ENCODE measurements at places on chromosomes 2 and 18. TPM values are rescaled to one million over a fixed set of nuclear protein-coding genes. Genes with fewer than 3 reads are reported as not detected.

The DNAH6 gene
- 0.12 TPM for total RNA-seq

The COBLL1 gene
- total RNA-seq: 43.7 TPM

DNA sequence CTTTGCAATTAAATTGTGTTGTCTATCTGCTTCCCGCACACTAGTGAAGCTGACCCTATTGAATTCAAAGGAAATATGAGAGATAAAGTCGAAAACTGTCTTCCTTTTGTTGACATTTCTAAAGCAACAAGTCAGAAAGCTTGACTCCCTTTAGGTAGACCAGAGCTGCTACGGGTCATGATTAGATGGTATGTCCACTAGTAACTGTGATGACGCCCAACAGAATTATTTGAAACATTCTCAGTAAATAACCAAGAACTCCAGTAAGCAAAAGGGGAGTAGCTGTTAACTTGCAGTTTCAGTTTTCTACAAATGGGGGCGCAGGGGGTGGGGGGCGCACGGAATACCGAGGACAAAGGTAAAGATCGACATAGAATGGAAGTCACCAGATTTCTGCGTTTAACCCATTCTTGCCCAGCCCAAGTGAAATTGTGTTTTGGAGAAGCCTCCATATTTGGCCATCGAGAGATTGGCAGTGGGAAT lies 56.4 kb downstream of the CRIM1 start:
- no peak overlapping the region for H3K4me3 ChIP-seq
- peaks cover 2% of the 10 kb centered on the region for H3K36me3 ChIP-seq
- no peaks in the 10 kb centered on the region for H3K27me3 ChIP-seq
- no peak for DNase-seq
- peaks cover 97% of the 10 kb centered on the region for H3K4me1 ChIP-seq

GRCh38 chr2:231573698-231574421 lies 18.8 kb upstream of the TEX44 start:
- H3K27me3 ChIP-seq: no peaks in the 10 kb centered on the region
- no peak for DNase-seq
- H3K27ac ChIP-seq: no peak overlapping the region
- no peaks in the 10 kb centered on the region for H3K36me3 ChIP-seq
- peaks cover 3% of the 10 kb centered on the region for H3K4me1 ChIP-seq

DNA sequence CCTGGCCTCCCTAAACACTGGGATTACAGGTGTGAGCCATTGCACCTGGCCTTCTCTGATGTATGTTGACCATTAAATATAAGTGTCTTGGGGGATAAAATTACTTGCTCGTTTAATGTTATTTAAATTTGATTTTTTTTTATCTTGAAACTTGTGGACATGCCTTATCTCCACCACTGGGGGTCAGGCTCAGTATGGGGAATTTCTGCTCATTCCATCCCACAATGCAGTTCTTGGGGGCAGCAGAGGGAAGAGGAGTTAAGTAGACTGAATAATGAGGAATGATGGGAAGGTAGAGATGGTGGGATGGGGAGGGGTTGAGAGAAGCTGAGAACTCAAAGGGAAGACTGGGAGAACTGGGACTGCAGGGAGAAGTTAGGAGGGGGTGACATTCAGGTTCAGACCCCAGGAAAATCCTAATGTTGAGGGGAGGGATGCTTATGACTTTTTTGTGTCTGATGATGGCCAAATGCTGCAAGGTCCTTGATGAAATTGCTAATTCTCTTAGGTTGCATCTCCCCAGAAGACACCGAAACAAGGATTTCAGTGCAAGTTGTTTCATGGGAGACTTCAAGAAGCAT lies 174.2 kb downstream of the MIB1 start:
- no peaks in the 10 kb centered on the region for H3K4me1 ChIP-seq
- peaks cover 21% of the 10 kb centered on the region for H3K27me3 ChIP-seq
- H3K36me3 ChIP-seq: no peaks in the 10 kb centered on the region
- no peak overlapping the region for H3K4me3 ChIP-seq

DNA sequence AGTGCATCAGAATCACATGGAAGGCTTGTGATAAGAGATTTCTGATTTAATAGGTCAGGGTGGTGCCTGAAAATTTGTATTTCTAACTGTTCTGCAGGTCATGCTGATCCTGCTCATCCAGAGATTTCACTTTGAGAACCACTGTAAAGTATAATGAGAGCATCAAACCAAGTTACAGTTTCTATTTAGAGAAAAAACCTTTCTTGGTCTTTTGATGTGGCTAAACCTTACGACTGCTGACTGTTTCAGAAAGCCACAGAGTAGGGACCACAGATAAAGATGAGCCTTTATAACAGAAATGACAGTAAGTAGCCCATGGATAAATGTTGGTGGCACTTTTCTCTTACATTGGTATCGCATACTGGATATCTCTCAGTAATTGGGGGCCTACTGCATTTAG lies 109.4 kb upstream of the FANCL start:
- H3K36me3 ChIP-seq: no peaks in the 10 kb centered on the region
- H3K4me3 ChIP-seq: no peak overlapping the region
- no peak for DNase-seq
- H3K4me1 ChIP-seq: no peaks in the 10 kb centered on the region

DNA sequence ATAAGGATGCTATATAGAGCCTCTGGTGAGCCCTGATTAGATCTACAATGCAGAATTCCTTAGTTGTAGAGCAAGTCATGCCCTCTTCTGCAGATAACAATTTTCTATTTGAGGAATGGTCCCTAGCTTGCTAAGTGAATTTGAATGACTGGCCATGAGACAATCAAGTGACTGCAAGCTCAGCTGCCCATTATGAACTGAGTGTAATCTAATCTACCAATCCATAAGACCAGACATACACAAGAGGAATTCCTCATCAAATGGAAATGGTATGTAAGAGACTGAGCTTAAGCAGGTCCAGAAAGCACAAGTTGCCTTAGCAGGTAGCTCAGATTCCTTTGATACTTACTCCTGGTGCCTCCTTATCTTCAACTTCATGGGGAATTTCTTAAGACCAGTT lies 4.8 kb upstream of the ANKRD44 start:
- H3K4me3 ChIP-seq: no peak overlapping the region
- no peak overlapping the region for H3K27ac ChIP-seq

GRCh38 chr2:7515327-7515726 lies 598.1 kb downstream of the RNF144A start:
- no peak for DNase-seq
- no peak overlapping the region for H3K27ac ChIP-seq
- no peaks in the 10 kb centered on the region for H3K4me1 ChIP-seq
- no peaks in the 10 kb centered on the region for H3K36me3 ChIP-seq
- H3K4me3 ChIP-seq: no peak overlapping the region

- H3K4me1 ChIP-seq: peaks cover 4% of the 10 kb centered on the region
- no peaks in the 10 kb centered on the region for H3K36me3 ChIP-seq
- no peak overlapping the region for H3K4me3 ChIP-seq
- H3K27ac ChIP-seq: no peak overlapping the region
- DNase-seq: no peak
Observed at GRCh38 chr18:39487932-39488331, 1922.3 kb upstream of the CELF4 start.

- peaks cover 32% of the 10 kb centered on the region for H3K36me3 ChIP-seq
- no peak overlapping the region for H3K4me3 ChIP-seq
- no peaks in the 10 kb centered on the region for H3K27me3 ChIP-seq
- peak overlapping the region; percentile 99 for H3K27ac ChIP-seq
- no peak for DNase-seq
Observed at GRCh38 chr2:231223001-231223375, 24.6 kb downstream of the ARMC9 start.

DNA sequence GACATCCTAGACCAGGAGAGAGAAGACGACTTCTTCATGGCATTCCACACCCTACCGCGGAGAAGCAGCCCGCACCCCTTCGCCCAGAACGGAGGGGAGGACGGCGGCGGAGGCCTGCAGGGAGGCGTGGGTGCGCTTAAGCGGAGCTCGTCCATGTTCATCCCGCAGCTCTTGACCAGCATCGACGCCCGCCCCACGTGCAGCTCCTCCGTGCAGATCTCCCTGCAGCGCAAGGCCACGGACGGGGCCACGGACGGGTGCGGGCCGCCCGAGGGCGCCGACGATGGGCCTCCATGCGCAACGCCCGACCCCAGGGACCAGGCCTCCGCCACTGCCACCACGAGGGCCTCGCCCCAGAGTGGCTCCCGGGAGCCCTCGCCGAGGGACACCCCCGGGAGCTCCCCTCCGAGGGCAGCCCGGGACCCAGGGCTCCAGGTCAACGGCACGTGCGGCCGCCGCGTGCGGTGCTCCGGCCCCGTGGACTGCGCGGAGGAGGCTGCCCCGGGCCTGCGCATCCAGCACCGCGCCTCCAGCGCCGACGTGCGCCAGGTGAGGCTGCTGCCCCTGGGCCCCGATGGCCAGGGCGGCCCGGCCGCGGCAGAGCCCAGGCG lies 211.8 kb downstream of the NEDD4L start:
- H3K27ac ChIP-seq: no peak overlapping the region
- no peak overlapping the region for H3K4me3 ChIP-seq
- peak; percentile 69 for DNase-seq
- H3K4me1 ChIP-seq: peaks cover 34% of the 10 kb centered on the region

DNA sequence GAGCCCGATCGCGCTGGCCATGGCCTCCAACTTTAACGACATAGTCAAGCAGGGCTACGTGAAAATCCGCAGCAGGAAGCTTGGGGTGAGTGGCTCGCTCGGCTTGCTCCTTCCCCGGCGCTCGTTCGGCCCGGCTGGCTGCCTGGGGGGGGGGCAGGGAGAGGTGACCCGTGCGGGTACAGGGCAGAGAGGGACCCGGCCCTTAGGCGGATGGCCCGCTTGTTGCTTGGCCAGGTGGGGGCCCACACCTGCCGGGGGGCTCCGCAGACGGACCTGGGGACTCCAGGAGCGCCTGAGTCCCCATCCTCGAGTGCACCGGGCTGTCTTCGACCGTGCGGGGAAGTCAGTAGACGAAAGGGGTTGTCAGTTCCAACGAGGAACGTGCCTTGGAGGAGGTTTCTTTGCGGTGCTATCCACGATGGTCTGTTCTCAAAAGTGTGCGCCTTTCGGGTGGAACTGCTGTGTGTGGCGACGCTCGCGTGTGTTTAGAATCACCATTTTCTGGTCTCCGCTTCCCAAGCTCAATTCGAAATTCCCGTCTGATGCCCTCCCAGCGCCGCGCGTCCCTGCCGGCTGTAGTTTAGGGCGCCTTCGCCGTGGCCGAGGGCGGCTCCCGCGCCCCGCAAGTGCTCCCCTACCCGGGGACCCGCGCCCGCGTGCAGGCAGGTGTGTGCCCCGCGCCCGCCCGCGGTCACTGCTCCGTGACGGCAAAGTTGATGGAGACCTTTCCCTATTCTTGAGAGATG lies 711 bp downstream of the DOK6 start:
- H3K4me1 ChIP-seq: peaks cover 23% of the 10 kb centered on the region
- H3K27me3 ChIP-seq: peaks cover 16% of the 10 kb centered on the region
- H3K36me3 ChIP-seq: no peaks in the 10 kb centered on the region
- H3K27ac ChIP-seq: peak overlapping the region; percentile 51
- H3K4me3 ChIP-seq: peak overlapping the region; percentile 81

DNA sequence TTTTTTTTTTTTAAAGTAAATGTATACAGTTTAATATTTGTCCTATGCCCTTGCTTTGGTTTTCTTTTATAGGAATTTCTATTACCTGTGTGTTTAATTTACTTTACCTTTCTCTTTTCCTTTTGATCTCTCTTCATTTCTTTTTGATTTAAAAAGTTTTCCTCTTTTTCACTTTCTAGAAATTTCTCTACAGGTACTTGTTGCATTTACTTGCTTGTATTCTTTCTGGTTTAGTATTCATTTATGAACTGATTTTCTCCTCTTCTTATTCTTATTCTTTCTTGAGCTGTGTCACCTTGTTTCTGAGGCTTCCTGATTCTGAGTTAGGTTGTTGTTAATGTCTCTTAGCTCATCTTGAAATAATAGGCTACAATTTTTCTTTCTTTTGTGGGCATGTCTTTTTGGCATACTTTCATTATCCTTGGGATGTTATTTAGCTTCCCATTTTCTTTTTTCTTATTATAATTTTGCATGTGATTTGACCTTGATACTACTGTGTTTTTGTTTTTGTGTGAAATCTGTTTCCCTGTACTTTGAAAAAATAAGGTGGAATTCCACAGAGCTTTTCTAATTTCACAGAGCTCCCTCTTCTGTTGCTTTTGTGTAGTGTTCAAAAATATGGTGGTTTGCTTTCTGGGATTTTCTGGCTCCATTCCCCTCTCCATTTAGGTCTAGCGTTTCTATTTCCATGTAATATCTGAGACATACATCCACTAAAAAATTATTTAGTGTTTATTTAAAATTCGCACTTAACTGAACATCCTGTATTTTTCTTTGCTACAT lies 25.5 kb upstream of the ALMS1 start:
- H3K4me3 ChIP-seq: no peak overlapping the region
- H3K27ac ChIP-seq: no peak overlapping the region
- no peaks in the 10 kb centered on the region for H3K4me1 ChIP-seq
- H3K36me3 ChIP-seq: no peaks in the 10 kb centered on the region

DNA sequence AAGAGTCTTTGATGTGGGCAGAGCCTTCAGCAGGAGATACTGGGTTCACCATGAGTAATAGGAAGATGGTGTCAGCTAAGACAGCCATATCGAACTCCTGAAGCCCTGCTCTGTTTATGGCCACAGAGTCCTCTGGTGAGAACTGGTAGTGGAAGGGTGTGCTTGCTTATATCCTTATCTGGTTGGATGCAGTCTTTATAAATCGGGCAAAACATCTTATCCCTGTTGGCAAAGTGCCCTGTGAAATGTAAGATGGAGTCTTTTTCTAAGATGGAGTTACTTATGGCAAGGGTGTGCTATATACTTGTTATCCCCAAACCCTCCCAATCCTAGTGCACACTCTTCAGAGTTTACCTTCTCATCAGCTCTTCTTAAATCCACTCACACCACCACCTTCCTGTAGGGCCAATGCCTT lies 190.8 kb upstream of the PARD3B start:
- H3K4me1 ChIP-seq: peaks cover 10% of the 10 kb centered on the region
- no peak overlapping the region for H3K27ac ChIP-seq
- no peaks in the 10 kb centered on the region for H3K36me3 ChIP-seq
- no peaks in the 10 kb centered on the region for H3K27me3 ChIP-seq

GRCh38 chr18:36454848-36455458 lies 157.4 kb downstream of the FHOD3 start:
- H3K27me3 ChIP-seq: no peaks in the 10 kb centered on the region
- DNase-seq: no peak
- peaks cover 27% of the 10 kb centered on the region for H3K4me1 ChIP-seq
- no peak overlapping the region for H3K4me3 ChIP-seq

DNA sequence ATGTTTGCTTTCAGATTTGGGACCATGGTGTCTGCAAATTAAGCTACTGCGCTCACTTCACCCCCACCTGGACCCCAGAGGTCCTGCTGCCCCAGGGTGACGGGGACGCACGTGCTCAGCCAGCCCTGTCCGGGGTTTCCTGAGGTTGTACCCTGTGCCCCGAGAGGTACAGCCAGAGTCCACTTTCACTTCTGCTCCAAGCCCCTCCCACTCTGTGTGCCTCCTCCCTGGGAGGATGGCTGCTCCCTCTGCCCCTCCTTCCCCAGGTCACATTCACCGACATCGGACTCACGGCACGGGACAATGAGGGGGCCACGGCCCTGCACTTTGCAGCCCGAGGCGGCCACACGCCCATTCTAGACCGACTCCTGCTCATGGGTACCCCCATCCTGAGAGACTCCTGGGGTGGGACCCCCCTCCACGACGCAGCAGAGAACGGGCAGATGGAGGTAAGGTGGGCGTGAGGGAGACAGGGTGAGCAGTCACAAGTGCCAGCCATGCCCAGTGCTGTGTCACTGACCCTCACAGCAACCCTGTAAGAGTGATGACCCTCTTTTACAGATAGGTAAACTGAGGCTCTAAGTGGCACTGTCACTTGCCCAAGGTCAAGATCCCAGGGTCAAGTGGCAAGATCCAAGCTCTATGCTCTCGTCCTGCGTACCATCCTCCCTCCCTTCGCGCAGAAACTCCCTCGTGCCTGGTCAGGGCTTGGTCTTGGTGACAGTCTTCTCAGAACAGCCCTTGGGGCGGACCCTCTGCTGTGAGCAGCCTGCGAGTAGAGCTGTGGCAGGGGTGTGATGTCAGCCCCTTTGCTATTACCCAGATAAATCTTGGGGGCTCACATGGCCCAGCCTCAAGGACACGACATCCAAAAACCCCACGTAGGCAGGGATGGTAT lies 7.6 kb downstream of the ESPNL start:
- H3K36me3 ChIP-seq: peaks cover 4% of the 10 kb centered on the region
- DNase-seq: no peak
- no peak overlapping the region for H3K27ac ChIP-seq
- H3K4me1 ChIP-seq: peaks cover 13% of the 10 kb centered on the region

The MTERF4 gene
- 34.1 TPM for total RNA-seq

All from chondrocyte (in vitro differentiated cells).